ENCODE measurements at places on chromosomes 6 and 20.

DNA sequence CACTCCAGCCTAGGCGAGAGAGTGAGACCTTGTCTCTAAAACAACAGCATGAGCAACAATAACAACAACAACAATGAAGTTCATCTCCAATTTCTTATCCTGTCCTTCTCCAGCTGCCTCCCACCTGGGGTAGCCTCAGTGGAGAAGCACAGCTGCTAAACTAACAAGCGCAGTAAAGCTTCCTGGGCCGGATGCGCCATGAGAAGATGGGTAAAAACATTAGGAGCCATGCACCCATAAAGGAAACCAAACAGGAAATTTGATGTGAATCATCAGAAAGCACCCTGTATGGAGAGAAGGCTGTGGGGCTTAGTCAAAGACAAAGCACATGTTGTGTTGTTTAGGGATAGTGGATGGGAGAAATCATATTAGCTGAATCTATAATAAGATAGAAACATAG lies 61.1 kb upstream of the CCN6 start:
- DNase-seq, result no peak

GRCh38 chr20:47269309-47270165 lies 87.0 kb downstream of the ZMYND8 start:
- DNase-seq, result no peak

- DNase-seq, result no peak
Observed at GRCh38 chr6:82744286-82745015, 321.2 kb downstream of the UBE3D start.

GRCh38 chr6:37459981-37460800 lies 27.2 kb downstream of the CMTR1 start:
- no peak for DNase-seq

GRCh38 chr6:87393026-87393622 lies 14.6 kb upstream of the CFAP206 start:
- DNase-seq, result no peak

- no peak for DNase-seq
Observed at GRCh38 chr20:5548902-5549599, 201.2 kb upstream of the SHLD1 start.

GRCh38 chr6:100440935-100441334 lies 23.8 kb downstream of the SIM1 start:
- DNase-seq, result no peak

DNA sequence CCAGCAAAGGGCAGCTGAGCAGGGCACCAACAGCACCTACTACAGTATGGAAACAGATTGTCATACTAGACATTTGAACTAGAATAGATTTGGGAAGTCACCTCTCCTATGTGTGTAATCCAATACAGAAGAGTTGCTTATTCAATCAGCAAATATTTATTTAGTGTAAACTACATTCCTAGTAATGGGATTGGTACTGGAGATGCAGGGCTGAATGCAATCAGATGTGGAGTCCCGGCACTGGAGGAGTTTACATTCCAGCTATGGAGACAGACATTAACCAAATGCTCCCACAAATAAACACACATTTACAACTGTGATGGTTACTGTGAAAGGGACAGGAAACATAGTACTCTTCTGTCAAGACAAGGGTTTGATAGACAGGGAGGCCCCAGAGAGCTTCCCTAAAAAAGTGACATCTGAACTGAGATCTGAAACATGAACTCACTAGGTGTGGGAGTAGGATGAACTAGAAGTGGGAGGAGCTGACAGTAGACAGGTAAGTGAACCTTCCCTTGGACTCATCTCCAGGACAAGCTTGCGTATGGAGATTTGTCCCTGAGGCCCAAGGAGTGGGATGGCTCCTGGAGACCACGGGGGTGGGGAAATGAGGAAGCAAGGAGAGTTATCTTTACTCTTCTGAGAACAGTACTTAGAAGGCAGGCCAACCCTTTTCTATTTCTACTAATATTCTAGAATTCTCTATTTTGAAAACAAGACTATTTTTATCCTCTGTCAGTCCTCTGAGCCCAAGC lies 420.5 kb downstream of the MAFB start:
- no peak for DNase-seq

GRCh38 chr20:4573564-4574355 lies 147.9 kb upstream of the PRND start:
- no peak for DNase-seq

DNA sequence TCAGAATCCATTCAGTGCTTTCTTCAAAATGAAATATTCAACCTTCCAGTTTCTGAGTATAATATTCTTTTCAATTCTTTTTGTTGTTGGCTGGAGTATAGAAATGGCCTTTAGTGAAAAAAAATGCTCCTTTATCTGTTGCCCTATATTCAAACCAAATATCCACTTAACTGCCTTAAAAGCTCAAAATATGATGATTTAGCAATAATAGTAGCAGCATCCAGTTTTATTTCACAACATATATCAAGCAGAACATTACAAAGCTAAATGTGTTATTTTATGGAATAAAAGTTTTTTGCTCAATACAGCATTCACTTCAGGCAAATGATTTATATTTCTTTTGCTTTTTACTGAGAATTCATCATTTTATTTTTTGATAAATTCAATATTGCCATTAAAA lies 322.4 kb upstream of the EYS start:
- no peak for DNase-seq

DNA sequence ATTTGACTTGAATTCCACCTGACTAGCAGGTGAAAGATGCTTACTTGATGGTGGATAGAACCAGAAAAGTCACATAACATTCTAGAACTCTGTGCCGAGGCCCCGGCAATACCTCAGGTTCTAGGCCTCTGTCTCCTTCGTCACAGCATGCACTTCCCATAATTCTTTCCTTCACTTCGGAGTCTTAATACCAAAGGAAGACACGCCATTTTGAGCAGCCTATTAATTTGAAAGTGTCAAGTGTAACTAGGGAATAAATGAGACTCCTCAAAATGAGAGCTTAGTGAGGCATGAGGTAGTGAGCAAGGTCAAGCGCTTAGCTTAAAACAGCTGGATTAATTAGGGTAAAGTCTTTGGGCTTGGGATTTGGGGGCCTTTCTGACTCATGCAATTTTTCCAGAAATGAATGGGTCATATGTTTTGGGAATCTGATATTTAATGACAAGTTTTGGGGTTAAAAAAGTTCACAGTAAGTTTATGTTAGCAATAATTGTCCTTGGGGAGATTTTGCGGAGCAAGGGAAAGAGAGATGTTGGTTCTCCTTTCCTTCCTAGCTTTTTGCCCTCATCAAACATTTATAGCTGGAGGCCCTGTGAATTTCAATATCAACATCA lies 29.1 kb upstream of the SGK1 start:
- no peak for DNase-seq

DNA sequence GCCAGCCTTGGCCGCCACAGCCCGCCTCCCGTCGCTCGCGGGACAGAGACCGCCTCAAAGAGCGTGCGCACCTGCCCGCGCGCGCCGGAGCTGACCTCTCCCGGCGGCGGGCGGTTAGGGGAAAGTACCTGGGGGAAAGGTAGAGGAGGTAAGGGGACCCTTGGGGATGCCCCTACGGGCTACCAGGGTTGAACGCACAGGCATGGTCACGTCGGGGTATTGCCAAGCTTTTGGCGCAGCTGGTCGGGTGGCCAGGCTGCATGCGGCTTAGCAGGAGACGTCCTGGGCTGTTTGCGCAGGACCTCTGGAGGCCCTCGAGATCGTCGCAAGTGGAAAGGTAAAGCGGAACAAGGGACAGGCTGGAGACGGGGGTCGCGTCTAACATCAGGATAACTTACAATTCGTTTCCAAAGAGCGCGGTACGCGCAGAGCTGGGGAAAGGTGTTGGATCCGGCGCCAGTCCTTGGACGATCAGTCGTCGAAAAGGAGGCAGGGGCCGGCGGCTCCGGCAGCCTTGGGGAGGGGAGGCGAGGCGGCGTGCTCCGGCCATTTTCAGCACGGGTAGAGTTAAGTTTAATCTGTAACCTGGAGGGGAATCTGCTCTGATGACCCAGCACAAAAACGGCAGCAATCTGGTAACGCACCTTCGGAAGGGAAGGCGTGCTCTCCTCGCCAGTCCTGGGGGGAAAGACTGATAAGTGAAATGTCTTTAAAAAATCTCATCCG lies 9.0 kb downstream of the GNAS-AS1 start:
- DNase-seq, result no peak

- no peak for DNase-seq
Observed at GRCh38 chr20:50302341-50303057, 111.9 kb downstream of the CEBPB start.

DNA sequence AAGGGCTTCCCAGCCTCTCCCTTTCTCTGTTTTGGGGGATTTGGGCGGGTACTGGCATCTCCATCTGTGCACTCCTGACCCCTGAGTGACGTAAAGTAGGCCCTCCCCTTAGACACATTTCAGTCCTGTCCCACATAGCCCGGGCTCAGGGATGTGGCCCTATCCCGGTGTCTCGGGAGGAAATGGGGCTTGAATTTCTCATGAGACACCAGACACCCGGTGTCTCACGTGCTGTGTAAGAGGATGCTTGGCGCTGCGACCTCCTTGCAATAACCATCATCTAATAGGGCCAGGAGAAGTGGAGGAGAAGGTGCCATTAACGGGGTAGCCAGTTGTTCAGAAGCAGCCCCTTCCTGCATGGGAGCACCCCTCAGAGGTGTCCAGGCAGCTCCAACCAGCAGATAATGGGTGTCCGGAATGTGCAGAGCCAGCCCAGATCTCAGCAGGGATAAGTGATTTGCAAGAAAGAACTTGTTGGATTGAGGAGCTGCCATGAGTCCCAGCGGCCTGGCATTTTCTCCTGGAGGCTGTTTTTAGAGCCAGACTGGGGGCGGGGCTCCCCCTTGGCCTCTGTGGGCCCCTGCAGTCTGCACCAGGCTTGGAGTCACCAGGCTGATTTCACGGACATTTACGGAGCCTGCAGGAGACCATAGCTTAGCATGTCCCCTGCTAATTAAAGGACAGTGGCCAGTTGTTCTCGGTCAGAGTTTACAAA lies 372.0 kb downstream of the PREX1 start:
- no peak for DNase-seq

- no peak for DNase-seq
Observed at GRCh38 chr6:146915671-146916127, 288.5 kb upstream of the STXBP5 start.

- DNase-seq, result no peak
Observed at GRCh38 chr6:170297576-170298330, 6.9 kb upstream of the DLL1 start.

DNA sequence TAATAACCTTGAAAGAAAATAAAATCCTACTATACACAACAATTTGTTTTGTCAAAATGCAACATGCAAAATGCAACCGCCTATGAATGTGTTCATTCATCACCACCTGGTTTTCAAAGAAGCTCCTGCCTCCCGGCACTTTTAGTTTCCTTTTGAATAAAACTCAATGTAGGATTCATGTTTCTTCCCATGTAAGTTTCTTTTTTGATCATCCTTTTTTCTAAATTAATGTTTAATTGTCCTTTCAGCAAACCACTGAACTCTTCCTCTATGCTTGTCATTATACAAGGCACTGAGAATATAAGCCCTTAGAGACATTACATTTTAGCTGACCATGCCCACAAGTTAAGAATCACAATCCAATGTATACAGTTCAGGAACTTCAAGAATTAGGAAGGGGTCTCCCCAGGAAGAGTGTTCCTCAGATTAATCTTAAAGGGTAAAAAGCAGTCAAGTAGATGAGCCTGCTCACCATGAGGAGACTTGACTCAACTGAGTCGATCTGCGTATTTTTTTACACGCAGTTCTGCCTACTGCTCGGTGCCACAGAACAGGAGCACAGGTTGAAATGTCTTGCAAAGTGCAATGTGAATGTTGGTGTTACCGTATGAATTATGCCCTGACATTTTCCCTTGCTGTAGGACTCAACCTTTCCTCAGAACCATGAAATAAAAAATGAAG lies 7.2 kb upstream of the THEMIS start:
- no peak for DNase-seq

GRCh38 chr20:14913896-14914620 lies 576.6 kb upstream of the FLRT3 start:
- DNase-seq, result no peak

- DNase-seq, result no peak
Observed at GRCh38 chr6:98977671-98978292, 30.0 kb upstream of the FBXL4 start.
